Brain (organoid and tissue), 16 donors: ENCODE measurements at places on chromosomes 13 and 19.

GRCh38 chr19:1252821-1253513 lies 4.6 kb downstream of the MIDN start:
- peak; percentile 78 for DNase-seq

DNA sequence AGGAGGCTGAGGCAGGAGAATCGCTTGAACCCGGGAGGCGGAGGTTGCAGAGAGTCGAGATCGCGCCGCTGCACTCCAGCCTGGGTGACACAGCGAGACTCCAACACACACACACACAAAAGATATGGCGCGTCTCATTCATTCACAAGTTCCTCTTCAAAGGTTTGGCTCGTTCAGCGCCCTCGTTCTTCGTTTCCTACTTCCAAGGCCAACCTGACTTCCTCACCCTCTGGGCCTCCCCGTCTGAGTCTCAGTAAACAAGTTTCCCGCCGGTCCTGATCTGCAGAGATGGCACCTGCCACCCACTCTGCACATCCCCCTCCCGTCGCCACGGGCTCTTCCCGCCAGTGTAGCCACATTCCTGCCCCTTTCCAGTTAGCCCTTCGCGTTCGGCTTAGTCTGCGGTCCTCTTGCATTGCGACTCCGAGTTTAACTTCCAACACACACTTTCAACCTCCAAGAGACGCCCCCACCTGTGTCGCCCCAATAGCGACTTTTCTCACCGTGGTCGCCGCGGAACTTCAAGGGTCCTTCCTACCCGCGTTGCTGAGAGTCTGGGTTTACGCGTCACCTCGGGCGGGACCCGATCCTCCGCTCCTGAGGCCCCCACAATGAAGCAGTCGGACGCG lies 1.3 kb upstream of the BSG start:
- DNase-seq: no peak

- DNase-seq: no peak
These were observed 1.3 kb downstream of the NECTIN2 start for GRCh38 chr19:44847144-44848035.

DNA sequence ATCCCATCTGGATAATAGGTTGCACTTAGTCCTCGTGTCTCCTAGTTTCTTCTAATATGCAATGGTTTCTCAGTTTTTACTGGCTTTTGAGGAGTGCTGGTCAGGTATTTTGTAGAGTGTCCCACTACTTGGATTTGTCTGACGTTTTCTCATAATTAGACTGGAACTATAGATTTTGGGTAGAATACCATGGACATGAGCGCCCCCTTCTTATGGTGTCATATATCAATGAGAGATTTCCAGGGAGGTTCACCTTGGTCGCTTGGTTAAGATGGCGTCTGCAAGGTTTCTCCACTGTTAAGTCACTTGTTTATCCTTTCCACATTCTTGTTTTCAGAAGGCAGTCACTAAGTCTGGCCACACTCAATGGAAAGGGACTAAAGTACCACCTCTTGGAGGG lies 6.7 kb downstream of the SOHLH2 start:
- no peak for DNase-seq

- no peak for DNase-seq
These were observed 482.6 kb downstream of the RFC3 start for GRCh38 chr13:34300559-34300958.

GRCh38 chr19:5470264-5470671 lies 15.1 kb downstream of the ZNRF4 start:
- no peak for DNase-seq

- DNase-seq: no peak
These were observed 26.3 kb upstream of the DCLK1 start for GRCh38 chr13:36157480-36157879.

- DNase-seq: no peak
These were observed 4.5 kb downstream of the MAP2K7 start for GRCh38 chr19:7908078-7908699.

GRCh38 chr13:94764576-94765321 lies 52.4 kb upstream of the SOX21 start:
- DNase-seq: no peak

DNA sequence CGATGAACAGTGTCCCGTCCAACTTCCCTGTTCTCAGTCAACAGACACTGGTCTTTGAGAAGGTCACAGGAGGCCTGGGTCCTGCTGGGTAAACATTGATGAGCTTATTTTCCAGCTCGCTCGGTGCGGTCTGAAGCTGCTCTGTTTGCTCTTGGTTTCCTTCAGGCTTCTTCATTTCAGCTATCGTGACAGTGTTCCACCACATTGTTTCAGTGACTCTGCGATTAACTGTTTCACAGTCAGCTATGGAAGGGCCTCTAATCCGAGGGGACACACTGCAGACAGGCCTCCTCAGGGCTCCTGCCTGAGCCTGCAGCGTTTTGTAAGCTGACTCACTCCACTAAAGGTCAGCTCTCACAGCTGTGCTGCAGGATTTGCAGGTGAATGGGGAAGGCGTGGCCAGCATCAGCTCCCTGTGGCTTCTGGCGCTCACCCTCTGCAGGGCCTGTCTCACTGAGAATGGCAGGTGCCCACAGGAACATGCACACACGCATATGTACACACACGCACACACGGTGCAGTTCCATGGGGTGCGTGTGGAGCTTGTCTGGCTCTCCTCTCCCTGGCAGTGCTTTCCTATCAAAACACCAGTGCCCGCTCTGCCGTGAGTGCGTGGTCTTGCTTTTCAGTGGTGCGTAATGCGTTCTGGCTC lies 62.9 kb upstream of the MCF2L start:
- no peak for DNase-seq

DNA sequence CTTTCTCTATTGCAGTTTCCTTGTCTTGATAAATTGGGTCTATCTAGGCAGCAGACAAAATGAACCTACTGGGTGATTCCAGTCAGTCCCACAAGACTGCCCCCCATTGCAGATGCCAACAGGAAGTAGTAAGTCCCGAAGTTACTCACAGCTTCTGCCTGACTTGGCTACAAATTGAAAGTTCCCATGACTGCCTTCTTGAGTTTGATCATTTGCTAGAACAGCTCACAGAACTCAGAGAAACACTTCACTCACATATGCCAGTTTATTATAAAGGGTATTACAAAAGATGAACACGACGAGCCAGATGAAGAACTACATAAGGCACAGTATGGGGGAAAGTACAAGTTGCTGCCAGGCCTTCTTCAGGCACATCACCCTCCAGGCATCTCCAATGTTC lies 50.0 kb downstream of the TEX26 start:
- DNase-seq: no peak

GRCh38 chr13:100480676-100481075 lies 107.9 kb downstream of the GGACT start:
- no peak for DNase-seq

DNA sequence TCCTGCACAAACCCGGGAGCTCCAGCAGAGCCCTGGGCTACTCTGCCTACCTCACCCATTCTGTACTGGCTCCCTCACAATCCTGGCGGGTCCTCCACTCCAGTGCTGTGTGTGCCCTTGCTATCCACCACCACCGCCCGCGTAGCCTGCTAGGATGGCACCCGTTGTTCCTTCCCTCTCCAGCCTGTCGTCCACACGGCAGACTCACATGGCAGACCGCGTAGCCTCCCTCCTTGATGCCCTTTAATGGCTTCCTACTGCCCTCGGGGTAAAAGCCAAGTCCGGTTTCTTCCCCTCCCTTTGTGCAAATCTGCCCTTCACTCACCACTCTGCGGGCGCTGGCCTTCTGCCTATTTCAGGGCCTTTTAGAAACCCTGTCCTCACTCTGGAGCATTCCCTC lies 106.6 kb downstream of the RAB20 start:
- no peak for DNase-seq

GRCh38 chr19:12730064-12730463 lies 4.4 kb downstream of the TRIR start:
- no peak for DNase-seq

GRCh38 chr13:45582408-45583076 lies 33.0 kb downstream of the ERICH6B start:
- DNase-seq: no peak

GRCh38 chr13:59665732-59666131 lies 498.0 kb downstream of the DIAPH3 start:
- DNase-seq: no peak

GRCh38 chr19:33368074-33368864 lies 5.2 kb upstream of the CEBPG start:
- DNase-seq: no peak

DNA sequence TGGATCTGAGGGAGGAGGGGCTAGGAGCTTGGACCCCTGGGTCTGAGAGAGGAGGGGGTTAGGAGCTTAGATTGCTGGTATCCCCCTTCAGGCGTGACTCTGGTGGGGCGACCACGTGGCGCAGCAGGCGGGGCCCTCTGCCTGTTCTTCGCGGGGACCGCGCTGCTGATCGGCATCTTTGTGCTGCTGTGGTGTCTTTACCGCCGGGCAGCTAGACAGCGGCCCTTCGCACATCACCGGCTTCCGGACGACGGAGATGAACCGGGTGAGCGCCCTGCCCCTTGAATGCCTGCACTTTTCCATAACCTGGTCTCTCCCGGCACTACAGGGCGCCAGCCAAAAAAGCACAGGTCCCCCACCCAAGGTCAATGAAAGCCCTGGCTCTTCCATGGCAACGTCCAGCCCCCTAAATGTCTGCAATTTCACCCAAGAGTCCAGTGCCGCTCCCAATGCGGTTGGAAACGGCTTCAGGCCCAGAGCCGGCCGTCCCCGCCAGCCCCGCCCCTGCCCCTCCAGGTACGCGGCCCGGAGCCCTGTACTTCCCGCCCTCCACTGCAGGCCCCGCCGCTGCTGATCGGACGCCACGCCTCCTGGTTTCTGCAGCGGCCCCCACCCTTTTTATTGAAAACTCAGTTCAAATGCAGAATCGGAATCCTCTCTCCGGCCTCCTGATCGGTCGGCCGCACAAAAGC lies 2.8 kb downstream of the GFY start:
- peak; percentile 59 for DNase-seq

DNA sequence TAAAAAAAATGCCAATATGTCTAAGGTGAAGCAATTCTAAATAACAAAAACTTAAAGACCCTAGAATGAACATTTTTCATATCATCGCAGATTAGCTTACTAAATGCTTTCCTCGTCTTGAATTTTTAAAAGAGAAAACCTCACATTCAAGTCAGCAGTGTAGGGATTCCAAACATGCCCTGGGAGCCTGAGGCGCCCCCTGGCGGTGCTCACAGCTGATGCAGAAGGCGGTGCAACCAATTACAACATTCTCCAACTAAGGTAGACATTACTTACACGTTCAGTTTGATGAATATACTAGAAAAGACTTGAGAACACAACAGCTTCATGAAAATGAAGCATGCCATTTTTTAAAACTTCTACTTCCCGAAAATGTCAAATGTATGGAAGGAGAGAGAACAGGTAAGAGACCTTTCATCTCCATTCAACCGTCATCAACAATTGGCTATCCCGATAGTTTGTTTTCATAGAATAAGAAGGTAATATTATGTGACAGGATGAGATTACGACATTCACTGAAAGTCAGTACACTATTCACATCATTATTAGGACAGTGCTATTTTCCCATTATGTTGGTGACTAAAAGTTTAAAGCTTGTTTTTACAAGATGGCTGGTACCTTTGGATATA lies 304.4 kb downstream of the DCLK1 start:
- no peak for DNase-seq
